Camera-type eye (tissue), 1 donor: ENCODE measurements at places on chromosomes 12 and 14. TPM values are rescaled to one million over a fixed set of nuclear protein-coding genes. Genes with fewer than 3 reads are reported as not detected.

The PLEKHG7 gene
- total RNA-seq: 1.2 TPM

The RNASE3 gene
- not detected for total RNA-seq

The HELB gene
- total RNA-seq: 14.5 TPM

The SERPINA12 gene
- 0.22 TPM for total RNA-seq

The AQP2 gene
- total RNA-seq: not detected

The KRT83 gene
- not detected for total RNA-seq

The ANO4 gene
- 3.1 TPM for total RNA-seq

The GALNT8 gene
- 10.1 TPM for total RNA-seq

The CPNE6 gene
- 5.9 TPM for total RNA-seq
